Lower lobe of right lung (tissue), 2 donors: ENCODE measurements at places on chromosomes 1 and 21. TPM values are rescaled to one million over a fixed set of nuclear protein-coding genes. Genes with fewer than 3 reads are reported as not detected.

DNA sequence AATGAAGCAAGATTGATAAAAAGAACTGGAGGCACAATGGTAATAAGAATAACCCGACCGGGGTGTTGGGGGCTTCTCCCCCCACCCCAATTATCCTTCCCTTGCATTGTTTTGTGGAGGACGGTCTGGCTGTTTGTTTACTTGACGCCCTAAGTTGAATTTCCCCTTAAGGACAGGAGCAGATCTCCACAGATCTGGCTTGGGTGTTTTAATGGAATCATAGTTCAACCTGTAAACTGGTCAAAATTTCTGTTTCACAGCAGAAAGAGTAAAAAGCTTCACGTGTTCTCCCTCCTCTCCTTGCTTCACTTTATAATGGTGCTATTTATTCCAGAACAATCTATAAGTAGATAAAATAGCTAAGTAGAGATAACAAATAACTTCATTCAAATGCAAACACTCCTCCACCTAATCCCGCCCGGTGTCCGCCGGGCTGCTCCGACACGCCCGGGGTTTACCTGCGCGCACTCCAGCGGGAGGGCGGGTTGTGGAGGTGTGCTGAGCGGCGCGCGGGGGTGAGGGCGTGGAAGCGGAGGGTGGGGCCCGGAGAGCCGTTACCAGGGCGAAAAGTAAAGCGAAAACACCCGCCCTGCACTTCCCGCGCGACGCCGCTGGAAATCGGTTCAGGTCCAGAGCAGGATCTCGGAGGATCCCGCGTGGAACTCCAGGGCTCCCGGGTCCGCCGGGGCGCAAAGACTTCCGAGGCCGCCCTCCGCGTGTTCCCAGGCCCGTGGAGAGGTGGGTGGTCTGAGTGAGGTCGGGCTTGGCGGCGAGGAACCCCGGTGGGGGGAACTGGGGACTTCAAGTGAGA is 2.0 kb upstream of the ATF3 start:
- peak; percentile 91 for DNase-seq

DNA sequence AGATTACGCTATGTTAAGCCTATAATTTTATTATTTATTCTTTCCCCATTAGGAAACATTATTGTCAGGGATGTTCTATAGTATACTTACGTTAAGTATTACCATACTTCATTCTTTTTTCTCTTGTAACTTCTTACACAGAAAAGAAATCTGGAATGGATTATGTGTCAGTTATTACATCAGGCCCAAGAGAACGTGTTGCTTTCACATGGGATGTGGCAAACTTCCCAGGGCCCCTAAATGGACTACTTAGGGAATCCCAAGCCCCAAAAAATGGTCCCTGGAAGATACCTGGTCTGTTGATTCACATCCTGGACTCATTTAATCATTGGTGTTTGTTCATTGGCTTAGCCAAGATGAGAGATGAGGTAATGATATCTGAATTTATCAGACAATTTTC is 249.8 kb downstream of the NRIP1 start:
- DNase-seq = no peak

DNA sequence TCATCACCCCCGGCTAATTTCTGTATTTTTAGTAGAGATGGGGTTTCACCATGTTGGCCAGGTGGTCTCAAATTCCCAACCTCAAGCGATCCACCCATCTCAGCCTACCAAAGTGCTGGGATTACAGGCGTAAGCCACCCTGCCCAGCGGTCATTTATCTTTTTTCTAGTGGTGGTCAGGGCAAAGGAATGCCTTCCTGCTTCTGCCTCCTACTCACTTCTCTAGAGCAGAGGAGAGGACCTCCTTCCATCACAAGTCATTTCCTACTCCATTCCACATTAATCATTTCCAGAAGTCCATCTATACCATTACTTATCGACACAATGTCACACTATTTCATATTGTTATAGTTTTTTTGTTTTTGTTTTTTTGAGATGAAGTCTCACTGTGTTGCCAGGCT is 13.3 kb downstream of the FBXO42 start:
- DNase-seq = no peak

DNA sequence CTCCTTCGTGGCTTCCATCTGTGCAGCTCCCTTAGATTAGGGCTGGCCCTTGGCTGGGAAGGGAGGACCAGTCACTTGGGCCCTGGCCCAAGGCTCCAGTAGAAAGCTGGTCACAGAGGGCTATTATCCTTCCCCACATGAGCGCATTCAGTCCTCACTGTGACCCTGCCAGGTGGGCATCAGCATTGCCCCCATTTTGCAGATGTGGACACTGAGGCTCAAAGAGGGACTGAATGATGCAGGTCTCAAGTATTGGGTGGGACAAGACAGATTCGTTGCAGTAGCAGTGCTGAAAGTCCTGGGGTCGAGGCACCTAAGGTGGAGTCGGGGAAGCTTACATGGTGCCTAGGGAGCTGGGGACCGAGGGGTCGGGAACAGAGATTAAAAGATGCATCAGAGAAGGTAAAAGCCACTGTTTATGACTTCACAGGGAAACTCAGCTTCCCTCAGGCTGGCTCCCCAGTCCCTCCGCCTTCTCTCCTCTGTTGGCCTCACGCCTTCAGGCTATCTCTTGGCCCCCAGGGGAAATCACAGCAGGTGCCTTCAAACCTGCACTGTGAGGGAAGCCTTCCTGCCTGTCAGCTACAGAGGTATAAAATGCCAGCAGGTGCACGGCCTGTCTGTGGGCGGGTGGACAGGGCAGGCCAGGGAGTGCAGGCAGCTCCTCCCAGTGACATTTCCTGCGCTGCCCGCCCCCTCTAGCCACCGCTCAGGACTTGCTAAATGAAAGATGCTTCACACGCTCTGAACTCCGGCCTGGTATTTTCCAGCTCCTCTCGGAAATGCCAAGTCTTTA is 178.4 kb downstream of the GRIK3 start:
- no peak for DNase-seq

DNA sequence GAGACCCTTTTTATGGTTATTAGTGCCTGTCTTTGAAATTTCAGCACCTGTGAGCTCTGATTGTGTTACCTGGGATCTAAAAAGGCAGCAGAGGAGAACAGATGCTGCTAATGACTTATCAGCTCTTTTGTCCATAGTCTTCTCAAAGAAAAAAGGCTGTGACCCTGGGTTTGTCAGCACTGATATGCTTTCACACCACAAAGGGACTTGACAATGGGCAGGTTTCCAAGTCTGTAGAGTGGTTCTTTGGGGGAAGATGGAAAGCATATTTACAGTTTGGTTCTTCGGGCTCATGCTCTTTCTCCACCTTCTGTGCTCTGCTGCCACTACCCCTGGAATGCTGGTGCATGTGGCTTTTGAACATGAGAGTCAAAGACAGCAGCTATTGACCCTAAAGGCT is 32.0 kb downstream of the DNAJC6 start:
- no peak for DNase-seq

DNA sequence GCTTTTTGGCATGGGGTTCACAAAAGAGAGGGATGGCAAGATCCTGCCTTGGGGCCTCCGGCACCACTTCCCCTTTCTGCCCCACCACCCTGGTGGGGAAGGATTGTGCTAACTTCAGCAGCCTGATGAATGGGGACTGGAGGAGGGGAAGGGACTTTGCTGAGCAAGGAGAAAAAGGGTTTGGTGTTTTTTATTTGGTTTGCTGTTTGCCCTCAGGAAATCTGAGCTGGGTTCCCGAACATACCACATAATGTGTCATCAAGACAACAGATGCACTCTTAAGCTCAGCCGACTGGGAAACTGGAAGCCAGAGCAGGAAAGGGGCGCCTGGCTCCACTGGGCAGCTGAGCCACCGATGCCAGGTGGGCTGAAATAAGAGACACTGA is 19.8 kb downstream of the OLFML2B start:
- no peak for DNase-seq

GNG5 gene
- total RNA-seq = 119 TPM

ZNF684 gene
- total RNA-seq = 3.0 TPM

CLEC20A gene
- not detected for total RNA-seq

TAGLN2 gene
- 451 TPM for total RNA-seq

HES5 gene
- 1.5 TPM for total RNA-seq
